ENCODE measurements at places on chromosomes 3 and 15.

GRCh38 chr3:172582712-172583111, 59.5 kb upstream of the TNFSF10 start:
- DNase-seq = no peak

DNA sequence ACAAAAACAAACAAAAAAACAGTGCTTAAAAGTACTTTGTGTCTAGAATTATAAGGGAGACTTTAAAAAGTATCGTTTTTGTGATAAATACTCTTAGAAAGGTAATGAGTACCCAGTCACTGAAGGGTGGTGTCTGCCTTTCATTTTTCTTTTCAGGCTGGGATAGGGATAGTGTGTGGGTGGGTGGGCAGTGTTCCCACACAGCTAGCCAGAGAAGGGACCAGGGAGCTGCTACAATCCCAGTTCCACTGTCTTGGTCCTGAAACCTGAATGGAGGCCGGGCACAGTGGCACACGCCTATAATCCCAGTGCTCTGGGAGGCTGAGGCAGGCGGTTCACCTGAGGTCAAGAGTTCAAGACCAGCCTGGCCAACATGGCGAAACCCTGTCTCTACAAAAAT, 2.1 kb downstream of the GK5 start:
- DNase-seq = no peak

DNA sequence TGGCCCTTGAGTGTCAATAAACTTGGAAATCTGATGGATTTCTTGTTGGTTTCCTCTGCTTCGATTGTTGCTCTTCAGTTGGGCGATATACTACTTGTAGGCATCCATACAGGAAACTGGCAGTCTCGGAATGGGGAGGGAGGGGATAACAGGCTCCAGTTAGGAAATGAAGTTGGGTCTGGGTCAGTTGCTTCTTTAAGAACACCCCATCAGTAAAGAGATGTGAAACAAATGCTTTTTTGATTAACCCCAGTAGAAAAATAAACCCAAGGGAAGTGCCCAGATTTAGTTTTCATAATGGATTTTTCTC, 681 bp downstream of the CHMP2B start:
- DNase-seq = no peak

- DNase-seq = no peak
These were observed 115.6 kb downstream of the FNDC3B start for GRCh38 chr3:172154768-172155664.

DNA sequence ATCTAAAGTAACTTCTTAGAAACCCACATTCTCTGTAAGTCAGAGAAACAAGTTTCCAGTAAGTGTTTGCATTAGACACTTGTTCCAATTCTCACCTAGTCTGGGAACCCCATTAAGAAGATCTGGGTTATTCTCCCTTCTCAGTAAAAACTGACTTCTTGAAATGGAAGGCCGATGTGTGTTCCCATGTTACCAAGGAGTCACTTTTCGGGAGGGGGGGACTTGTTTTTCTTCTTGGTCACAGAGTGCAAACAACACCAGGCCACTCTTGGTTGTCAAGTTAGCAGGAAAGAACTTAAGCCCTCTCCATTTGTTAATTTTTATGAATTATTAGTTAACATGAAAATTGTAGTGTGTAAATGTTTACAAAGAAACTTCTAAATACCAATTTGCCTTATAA, 55.6 kb downstream of the ITPR1 start:
- DNase-seq = no peak

DNA sequence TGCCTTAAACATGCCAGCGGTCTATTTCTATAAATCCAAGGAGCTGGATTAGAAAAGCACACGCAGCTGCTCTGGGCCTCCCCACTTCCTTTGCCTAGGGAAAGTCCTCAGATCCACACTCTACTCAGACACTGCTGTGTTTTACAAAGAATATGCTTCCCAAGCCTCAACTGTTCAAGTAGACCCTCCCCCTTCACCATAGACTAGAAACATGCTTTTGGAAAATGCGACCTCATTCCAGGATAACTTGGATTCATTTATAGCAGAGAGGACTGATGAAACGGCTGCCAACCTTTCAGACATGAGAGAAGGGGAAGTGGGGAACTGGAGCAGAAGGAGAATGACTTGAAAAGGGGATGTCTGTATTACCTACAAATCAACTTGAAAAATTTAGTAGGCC, 64.0 kb downstream of the P3H2 start:
- no peak for DNase-seq

- DNase-seq = no peak
These were observed 323.8 kb upstream of the AZI2 start for GRCh38 chr3:28672406-28672805.

DNA sequence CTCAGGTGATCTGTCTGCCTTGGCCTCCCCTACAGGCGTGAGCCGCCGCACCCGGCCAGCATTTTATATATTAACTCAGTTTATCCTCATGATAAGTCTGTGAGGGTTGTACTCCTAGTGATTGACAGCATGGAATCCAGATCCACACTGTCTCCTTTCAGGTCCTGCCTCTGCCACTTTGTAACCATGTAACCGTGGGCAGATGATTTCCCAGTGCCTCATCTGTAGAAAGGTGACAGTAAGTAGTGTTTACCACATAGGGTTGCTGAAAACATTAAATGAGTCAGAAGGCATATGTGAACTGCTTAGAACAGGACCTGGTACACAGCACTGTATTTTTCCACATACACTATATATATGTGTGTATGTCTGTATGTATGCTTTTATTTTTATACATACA, 2.4 kb downstream of the FYTTD1 start:
- DNase-seq = no peak

GRCh38 chr15:65916664-65917406, 47.5 kb downstream of the RAB11A start:
- DNase-seq = peak; percentile 28

DNA sequence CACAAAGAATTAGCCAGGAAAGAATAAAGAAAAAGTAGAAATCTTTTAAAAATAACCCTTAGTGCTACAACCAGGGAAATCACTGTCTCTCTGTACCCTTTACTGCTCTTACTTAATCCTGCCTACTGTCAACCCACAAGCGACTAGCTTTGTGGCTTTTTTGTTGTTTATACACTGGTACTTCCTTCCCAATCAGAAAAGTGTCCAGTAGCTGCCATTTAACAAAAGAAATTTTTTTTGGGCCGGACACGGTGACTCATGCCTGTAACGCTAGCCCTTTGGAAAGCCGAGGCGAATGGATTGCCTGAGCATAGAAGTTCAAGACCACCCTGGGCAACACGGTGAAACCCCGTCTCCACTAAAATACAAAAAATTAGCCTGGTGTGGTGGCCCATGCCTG, 13.8 kb upstream of the FAM219B start:
- DNase-seq = no peak

DNA sequence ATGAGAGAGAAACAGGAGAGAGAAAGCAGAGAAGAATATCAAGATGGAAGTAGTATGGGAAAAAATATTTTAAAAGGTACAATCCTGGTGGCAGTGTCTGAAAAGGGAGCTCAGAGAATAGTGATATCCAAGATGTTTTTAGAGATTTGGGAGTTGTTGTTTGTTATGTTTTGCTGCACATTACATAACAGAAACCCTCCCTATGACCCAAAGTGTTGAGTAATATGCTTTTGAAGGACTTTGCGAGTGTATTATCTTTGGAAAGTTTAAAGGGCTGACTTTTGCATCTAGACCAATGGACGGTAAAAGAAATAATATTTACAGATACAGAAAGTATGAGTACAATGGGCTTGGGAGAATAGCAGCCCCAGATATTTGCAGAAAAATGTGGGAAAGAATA, 759.7 kb downstream of the NTRK3 start:
- no peak for DNase-seq

DNA sequence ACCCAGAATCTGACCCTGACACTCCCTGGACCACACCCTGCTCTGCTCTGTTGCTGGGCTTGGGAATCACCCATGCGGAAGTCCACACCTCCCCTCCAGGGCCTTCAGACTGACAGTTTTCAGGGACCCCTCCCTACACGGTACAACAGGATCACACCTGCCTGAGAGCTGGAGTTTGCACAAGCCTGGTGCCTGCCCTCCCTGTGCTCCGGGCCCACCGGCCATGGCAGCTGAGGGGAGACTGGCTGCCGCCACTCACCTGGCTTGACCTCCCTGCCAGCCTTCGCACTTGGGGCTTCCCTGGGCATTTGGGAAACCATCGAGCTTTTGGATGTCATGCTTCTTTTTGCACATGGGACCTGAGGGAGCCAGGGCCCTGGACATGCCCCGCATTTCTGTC, 95.9 kb upstream of the ANKRD34C start:
- no peak for DNase-seq

GRCh38 chr15:57589754-57590153, 1.9 kb upstream of the MYZAP start:
- no peak for DNase-seq

GRCh38 chr3:132332508-132332907, 15.3 kb downstream of the ACP3 start:
- DNase-seq = no peak

GRCh38 chr3:138296639-138297038, 33.0 kb downstream of the NME9 start:
- DNase-seq = no peak

DNA sequence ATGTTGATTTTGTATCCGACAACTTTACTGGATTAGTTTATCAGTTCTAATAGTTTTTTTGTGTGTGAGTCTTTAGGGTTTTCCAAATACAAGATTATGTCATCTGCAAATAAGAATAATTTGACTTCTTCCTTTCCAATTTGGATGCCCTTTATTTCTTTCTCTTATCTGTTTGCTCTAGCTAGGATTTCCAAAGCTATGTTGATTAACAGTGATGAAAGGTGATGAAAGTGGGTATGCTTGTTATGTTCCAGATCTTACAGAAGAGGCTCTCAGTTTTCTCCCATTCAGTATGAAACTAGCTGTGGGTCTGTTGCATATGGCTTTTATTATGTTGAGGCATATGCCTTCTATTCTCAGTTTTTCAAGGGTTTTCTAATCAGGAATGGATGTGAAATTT, 56.4 kb upstream of the CHRNB4 start:
- no peak for DNase-seq

DNA sequence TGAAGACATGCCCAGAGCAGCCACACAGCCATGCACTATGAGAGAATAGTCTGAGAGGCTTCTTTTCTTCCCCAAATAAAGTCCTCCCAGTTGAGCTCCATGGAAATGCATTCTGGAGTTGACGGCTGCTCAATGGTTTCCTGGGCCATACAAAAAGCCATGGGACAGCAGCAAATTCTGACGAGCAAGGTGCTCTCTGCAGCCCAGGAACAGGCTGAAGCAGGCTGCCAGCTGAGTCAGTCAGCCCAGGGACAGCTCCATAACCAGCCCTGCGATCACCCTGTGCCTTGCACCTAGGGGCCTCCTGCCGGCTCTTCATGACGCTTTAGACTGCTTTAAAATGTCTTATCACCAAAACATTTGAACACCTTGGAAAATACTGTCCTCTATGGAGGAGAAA, 256.3 kb upstream of the CHRNA7 start:
- no peak for DNase-seq

DNA sequence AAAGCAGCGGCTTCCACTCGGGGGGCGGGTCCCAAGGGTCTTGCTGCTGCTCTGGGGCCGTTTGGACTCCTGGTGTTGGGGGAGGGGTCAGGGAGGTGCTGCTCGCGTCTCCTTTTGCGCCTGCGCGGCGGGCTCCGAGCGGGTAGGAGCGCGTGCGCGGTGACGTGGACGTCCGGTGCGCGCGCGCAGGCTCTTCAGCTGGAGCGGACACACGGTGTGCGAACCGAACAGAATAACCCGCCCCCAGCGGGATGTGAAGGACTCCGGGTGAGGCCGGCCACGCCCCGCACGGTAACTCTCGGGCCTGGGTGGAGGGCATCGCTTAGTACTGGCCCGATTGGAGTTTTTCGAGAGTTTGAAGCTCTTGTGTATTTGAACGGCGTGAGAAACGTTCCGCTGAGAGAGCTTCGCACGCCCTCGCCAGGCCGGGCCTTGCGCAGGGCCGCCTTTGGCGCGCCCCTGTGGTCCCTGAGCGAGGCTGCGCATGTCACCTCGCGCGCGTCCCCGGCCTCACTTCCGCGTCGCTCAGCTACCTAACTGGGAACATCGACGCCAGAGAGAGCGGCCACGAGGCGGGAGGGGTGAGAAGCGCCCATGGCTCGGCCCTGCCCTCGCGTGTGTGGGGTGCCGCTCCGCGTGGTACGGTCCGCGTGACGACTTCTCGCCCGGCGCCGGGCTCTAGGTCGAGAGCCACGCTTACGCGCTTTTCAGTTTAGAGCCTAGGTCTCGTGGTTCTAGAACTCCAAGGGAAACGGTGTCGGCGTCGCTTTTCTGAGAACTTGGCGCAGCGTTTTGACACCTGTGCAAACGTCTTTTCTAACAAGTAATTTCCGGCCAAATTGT, at the start of gene MGA:
TSS of gene MGA (plus strand) at position 171 of the 843 bp plus-strand sequence.
- DNase-seq = peak; percentile 96

DNA sequence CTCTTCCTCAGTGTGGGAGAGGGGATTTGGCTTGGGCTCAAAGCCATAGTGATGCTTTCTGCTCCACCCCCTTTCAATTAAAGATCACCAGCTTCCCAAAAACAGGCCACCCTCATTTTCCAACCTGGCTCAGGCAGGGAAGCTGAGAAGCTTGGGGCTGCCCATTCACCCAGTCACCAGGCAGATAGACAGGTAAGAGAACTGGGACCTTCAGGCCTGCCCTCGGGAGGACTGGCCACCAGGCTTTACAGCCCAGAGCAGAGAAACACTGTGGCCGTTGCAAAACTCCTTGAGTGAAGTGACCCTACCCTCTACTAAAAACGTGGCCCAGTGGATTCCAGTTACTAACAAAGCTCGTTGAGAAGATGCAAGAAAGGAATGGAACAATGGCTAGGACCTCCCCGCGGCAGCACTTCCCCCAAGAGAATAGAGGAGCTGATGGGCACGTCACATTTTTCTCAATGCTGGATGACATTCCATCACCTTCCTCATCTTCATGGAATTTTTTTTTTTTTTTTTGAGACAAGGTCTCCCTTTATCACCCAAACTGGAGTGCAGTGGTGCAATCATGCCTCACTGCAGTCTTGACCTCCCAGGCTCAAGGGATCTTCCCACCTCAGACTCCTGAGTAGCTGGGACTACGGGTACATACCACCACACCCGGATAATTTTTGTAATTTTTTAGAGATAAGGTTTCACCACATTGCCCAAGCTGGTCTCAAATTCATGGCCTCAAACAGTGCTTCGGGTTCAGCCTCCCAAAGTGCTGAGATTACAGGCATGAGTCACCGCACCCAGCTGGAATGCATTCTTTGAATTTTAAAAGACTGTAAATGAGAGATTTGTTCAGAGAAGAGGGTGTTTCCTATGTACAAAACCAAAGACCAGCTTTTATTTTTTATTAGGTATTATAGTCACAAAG, 37.9 kb downstream of the LIPC start:
- DNase-seq = no peak

Data from right lung (tissue), 10 donors.